ENCODE measurements at places on chromosomes 6 and 20.

DNA sequence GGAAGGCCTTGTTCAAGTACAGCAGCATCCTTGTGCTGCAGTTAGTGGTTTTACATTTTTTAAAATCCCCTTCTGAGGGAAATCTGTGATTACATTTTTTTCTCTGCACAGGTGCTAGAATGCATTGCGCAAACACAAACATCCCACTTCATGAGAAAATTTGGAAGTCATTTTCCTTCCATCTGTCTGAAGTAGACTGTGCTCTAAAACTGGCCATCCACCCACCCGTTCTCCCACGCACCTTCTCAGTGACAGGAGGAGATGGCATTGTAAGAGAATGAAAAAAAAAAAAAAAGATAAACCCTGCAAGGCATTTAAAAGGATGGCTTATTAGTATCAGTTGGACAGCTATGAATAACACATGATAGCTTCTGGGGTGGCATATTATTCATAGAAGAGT, 65.0 kb downstream of the SOBP start:
- no peak for DNase-seq

GRCh38 chr6:131979515-131980337, 28.6 kb upstream of the CCN2 start:
- no peak for DNase-seq

- DNase-seq = peak; percentile 13
These were observed 20.7 kb downstream of the CNR1 start for GRCh38 chr6:88145298-88145963.

DNA sequence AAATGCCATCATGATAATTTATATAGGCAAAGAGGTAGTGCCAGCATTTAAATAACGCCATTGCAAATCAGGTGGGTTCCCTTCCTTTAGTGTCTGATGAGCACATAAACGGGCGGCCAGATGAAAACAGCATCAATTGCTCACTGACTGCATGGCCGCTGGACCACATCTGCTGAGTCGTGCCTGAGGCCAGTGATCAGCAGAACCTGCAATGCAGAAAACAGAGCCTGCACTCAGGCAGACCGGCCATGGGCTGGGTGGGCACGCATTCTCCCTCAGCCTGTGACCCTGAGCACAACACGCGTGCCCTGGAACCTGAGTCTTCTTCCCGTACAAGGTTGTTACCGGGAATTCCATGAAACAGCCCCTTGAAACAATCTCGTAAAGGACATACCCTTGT, 144.0 kb upstream of the THBS2 start:
- no peak for DNase-seq

DNA sequence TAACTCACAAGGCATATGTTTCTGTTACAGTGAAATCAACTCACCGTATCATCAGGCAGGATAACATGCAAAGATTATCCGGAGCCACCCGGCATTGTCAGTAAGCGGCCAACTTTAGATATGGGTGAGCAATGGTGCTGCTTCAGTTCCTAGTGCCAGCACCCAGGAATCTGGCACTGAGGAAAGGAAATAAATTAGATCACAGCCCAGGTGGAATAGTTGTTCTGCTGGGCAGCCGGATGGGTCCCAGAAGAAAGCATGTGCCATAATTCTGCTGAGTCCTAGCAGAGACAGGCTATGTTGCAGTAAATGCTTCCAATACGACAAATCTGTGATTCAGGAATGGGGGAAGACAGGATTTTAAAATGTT, 183.6 kb upstream of the SPTLC3 start:
- DNase-seq = no peak

GRCh38 chr6:113855500-113856374, 1.4 kb upstream of the MARCKS start:
- DNase-seq = peak; percentile 63

GRCh38 chr6:43489277-43490072, 12.1 kb downstream of the TJAP1 start:
- DNase-seq = no peak

DNA sequence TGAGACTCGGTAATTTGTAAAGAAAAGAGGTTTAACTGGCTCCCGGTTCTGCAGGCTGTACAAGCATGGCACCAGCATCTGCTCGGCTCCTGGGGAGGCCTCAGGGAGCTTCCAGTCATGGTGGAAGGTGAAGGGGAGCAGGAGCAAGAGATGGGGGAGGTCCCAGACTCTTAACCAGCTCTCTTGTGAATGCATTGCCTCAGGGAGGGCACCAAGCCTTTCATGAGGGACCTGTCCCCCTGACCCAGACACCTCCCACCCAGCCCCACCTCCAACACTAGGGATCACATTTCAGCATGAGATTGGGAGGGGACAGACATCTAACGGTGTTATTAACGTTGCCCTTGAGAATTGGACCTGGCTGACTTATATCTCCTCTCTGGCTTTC, 68.6 kb downstream of the PTPN1 start:
- DNase-seq = no peak

- peak; percentile 94 for DNase-seq
These were observed 1.5 kb downstream of the PABPC1L start for GRCh38 chr20:44911264-44911921.

GRCh38 chr20:62569615-62570014, 72.7 kb upstream of the SLCO4A1 start:
- DNase-seq = no peak

- no peak for DNase-seq
These were observed 16.2 kb downstream of the PRKN start for GRCh38 chr6:162711376-162711775.

DNA sequence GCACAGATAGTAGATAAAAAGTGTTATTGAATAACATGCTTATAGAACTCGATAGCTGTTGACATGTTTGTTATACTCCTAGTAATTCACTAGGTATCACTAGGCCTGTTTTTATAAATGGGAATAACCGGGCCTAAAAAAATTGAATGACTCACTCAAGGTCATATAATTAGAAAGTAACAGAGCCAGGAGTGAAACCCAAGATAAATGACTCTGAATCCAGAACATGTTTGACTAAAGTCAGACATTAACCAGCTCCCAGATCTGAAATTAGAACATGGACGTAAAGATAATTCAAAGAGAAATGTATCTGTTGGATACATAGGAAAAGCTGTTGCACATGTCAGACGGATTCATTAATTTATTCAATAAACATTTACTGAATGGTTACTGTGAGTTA, 26.9 kb downstream of the RGS17 start:
- no peak for DNase-seq

GRCh38 chr6:98949589-98949988, 1.8 kb upstream of the FBXL4 start:
- no peak for DNase-seq

- peak; percentile 82 for DNase-seq
These were observed 16.1 kb downstream of the FGD2 start for GRCh38 chr6:37021356-37022129.

GRCh38 chr6:19342616-19343015, 494.6 kb upstream of the ID4 start:
- DNase-seq = no peak

- peak; percentile 3 for DNase-seq
These were observed 952 bp upstream of the BRPF3 start for GRCh38 chr6:36195471-36196112.

DNA sequence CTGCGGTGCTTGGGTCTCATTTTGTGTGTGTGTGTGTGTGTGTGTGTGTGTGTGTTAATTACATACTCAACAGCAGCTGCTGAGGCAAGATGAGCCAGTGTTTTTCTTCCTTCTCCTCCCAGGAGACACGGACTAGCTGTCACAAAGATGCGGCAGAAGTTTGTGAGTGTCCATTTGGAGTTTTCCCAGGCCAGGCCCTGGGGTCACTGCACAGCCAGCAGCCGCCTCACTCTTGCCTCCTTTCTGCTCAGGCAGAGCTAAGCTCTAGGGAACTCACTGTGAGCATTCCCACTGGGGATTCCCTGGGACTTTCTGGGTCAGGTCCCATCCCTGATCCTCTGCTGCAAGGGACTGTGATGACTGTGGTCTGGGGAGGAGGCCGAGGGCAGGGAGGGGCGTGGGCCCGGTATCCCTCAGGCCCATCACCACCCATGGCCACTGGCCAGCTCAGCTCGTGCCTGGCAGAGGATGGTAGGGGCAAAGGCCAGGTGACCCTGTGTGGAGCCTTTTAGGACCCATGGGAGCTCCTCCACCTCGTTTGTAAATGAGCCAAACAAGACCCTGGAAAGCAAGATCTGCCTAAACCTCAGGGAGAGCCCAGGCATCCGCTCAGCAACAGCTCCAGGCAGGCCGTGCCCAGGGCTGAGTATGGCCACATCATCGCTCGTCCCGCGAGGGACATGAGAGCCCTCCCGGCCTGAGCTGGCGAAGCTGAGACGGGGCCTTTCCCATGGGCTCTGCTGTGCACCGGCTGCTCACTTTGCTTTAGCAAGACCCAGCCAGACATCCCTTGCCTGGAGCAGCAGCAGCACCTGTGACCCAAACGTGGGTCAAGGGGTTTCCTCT, 102.0 kb downstream of the PSMB1 start:
- no peak for DNase-seq
